ENCODE measurements at places on chromosomes 2 and 18. TPM values are rescaled to one million over a fixed set of nuclear protein-coding genes. Genes with fewer than 3 reads are reported as not detected.

DNA sequence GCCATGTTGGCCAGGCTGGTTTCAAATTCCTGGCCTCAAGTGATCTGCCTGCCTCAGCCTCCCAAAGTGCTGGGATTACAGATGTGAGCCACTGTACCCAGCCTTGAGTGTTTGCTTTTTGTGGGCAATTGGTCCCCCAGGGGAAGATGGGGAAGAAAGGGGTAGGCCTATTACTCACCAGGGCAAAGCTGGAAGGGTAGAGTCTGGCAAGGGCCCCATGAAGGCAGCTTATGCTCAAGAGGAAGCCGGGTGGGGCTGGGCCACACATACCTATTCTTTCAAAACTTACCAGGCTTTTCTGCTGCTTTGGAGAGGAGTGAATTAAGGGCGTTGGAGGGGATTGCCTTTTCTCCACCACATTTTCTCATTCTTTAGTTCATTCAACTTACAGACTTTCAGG is 24.5 kb upstream of the CD28 start:
- no peak overlapping the region for H3K27ac ChIP-seq
- H3K4me1 ChIP-seq = peaks cover 30% of the 10 kb centered on the region
- no peaks in the 10 kb centered on the region for H3K36me3 ChIP-seq
- peaks cover 4% of the 10 kb centered on the region for H3K27me3 ChIP-seq
- no peak for DNase-seq

- H3K4me1 ChIP-seq = no peaks in the 10 kb centered on the region
- no peak overlapping the region for H3K4me3 ChIP-seq
- peaks cover 8% of the 10 kb centered on the region for H3K27me3 ChIP-seq
- no peak for DNase-seq
- no peak overlapping the region for H3K27ac ChIP-seq
Observed at GRCh38 chr2:170276056-170276455, 98.1 kb downstream of the MYO3B start.

- H3K36me3 ChIP-seq = no peaks in the 10 kb centered on the region
- DNase-seq = no peak
- no peak overlapping the region for H3K27ac ChIP-seq
- no peak overlapping the region for H3K4me3 ChIP-seq
Observed at GRCh38 chr2:127589358-127589757, 53.9 kb downstream of the MYO7B start.

DNA sequence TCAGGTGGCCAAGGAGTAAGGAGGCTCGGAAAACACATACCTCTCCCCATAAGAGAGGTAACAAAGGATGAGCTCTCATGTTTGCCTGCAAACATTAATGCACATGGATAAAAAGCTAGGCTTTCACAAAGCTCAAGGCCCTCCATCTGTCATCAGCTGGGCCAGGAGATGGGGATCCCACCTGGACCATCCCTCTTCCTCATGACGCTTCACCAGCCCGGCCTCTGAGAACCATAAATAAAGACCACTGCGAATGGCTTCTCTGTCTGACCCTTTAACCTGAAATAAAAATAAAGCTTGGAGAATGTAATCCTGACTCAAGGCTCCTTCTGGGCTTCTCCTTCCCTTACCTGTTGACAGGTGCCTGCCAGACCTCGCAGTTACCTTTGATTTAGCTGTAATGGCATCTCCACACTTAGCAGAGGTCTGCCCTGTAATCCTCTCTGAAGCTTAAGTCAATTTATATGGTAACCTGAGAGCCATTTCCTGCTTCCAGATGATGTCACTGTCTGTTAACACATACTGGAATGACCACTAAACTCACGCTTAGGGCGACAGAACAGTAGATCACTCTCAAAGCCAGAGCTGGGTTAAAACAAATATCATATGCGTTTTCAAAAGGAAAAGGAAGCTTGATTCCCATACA is 29.3 kb upstream of the FOXI3 start:
- H3K4me1 ChIP-seq = no peaks in the 10 kb centered on the region
- H3K27me3 ChIP-seq = peaks cover 4% of the 10 kb centered on the region
- DNase-seq = no peak

GRCh38 chr2:225354281-225354774 is 45.2 kb upstream of the NYAP2 start:
- no peaks in the 10 kb centered on the region for H3K4me1 ChIP-seq
- no peaks in the 10 kb centered on the region for H3K36me3 ChIP-seq
- H3K27ac ChIP-seq = no peak overlapping the region
- DNase-seq = no peak
- H3K4me3 ChIP-seq = no peak overlapping the region

GRCh38 chr2:63735931-63736330 is 105.8 kb upstream of the UGP2 start:
- no peak overlapping the region for H3K27ac ChIP-seq
- no peak overlapping the region for H3K4me3 ChIP-seq
- DNase-seq = no peak
- no peaks in the 10 kb centered on the region for H3K36me3 ChIP-seq

DNA sequence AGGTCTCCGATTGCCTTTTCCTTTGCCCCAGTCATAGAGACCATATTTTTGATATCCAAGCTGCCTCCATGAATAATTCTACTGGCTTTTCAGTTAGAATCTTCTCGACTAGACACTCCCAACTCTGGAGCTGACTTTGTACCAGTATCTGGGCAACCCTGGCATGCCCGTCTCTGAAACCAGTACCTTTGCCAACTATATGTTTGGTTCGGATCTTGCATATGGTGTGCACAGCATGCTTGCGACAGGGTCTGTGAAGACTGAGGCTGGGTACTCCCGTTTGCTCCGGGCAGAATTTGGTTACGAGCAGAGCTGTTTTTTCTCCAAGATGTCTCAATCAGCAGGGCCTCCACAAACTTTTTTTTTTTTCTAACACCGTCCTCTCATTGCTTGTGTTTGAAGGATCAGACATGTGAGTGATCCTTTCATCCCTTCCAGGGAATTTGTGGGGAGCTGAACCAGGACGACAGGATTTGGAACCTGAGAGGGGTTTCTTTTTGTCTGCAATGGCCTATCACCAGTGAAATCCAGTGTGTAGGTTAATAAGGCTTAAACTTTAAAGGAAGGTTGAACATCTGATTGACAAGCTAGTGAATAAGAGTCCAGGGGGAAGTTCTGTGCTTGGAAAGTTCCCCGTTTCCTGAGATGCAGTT is 322.3 kb downstream of the MYCN start:
- no peak overlapping the region for H3K4me3 ChIP-seq
- peaks cover 3% of the 10 kb centered on the region for H3K27me3 ChIP-seq
- H3K36me3 ChIP-seq = no peaks in the 10 kb centered on the region
- no peak overlapping the region for H3K27ac ChIP-seq
- no peak for DNase-seq

DNA sequence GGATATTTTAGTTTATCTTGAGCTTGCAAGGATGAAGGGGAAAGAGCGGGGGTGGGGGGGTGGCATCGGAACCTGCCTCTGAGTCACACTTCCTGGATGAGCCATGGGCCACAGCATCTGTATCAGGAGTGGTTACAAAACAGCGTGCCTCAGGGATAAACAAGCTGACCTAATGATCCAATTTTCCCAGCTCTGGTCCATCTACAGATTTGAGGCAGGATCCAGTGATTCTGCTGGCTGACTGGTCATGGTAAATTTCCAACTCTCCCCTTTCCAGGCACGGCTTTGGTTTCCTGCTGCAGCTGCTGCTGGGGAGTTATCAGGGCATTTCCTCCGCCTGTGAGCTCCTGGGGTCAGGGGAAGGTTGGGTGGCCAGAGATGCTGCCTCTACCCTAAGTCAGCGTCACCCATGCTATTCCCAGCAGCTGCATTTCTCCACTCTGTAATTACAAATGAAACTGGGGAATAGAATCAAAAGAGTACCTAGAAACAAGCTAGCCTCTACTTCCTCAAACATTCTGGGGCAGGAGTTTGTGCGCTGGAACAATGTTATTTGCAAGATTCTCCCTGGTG is 4.7 kb upstream of the HPCAL1 start:
- no peak for DNase-seq
- peak overlapping the region; percentile 42 for H3K4me3 ChIP-seq
- H3K27ac ChIP-seq = peak overlapping the region; percentile 51
- H3K36me3 ChIP-seq = peaks cover 7% of the 10 kb centered on the region

DNA sequence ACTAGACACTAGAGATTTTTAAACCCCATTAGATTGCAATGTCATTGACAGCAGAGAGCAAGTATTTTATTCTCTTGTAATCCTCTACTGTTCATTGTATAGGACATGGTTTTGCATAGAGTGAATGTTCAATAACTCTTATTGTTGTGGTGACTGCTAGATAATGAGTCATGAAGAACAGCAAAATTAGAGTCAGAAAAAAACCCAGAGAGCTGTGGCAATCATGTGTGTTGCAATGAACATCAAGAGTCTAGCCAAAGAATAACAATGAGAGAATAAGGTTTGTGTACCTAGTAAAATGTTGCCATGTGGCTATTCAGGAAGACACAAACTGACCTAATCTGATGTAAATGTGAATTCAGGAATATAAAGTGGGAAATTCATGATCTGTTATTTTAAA is 684.0 kb downstream of the DSC3 start:
- no peaks in the 10 kb centered on the region for H3K4me1 ChIP-seq
- no peak for DNase-seq
- no peak overlapping the region for H3K27ac ChIP-seq
- H3K27me3 ChIP-seq = no peaks in the 10 kb centered on the region
- H3K36me3 ChIP-seq = no peaks in the 10 kb centered on the region

- H3K4me3 ChIP-seq = no peak overlapping the region
- peaks cover 7% of the 10 kb centered on the region for H3K4me1 ChIP-seq
- no peak overlapping the region for H3K27ac ChIP-seq
- H3K36me3 ChIP-seq = no peaks in the 10 kb centered on the region
Observed at GRCh38 chr2:10750610-10751009, 29.2 kb downstream of the ATP6V1C2 start.

GRCh38 chr2:135227386-135227785 is 175.3 kb downstream of the RAB3GAP1 start:
- no peak for DNase-seq
- peaks cover 7% of the 10 kb centered on the region for H3K36me3 ChIP-seq
- H3K4me3 ChIP-seq = no peak overlapping the region
- no peaks in the 10 kb centered on the region for H3K27me3 ChIP-seq
- H3K4me1 ChIP-seq = no peaks in the 10 kb centered on the region

DNA sequence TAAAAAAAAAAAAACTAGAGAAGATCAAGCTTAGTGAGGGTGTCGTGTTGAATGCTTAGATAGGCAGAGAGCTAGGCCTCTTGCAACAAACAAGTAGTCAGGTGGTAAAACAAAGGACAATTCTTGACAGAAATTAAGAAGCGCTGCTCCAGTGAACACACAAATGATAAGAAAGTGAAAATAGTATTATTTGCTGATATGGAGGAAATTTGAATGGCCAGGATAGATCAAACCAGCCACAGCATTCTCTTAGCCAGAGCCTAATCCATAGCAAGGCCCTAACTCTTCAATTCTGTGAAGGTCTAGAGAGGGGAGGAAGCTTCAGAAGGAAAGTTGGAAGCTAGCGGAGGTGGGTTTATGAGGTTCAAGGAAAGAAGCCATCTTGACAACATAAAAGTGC is 121.0 kb downstream of the SNTG2 start:
- peaks cover 5% of the 10 kb centered on the region for H3K4me1 ChIP-seq
- H3K36me3 ChIP-seq = peaks cover 8% of the 10 kb centered on the region
- no peaks in the 10 kb centered on the region for H3K27me3 ChIP-seq
- no peak for DNase-seq
- no peak overlapping the region for H3K4me3 ChIP-seq
- H3K27ac ChIP-seq = no peak overlapping the region

DNA sequence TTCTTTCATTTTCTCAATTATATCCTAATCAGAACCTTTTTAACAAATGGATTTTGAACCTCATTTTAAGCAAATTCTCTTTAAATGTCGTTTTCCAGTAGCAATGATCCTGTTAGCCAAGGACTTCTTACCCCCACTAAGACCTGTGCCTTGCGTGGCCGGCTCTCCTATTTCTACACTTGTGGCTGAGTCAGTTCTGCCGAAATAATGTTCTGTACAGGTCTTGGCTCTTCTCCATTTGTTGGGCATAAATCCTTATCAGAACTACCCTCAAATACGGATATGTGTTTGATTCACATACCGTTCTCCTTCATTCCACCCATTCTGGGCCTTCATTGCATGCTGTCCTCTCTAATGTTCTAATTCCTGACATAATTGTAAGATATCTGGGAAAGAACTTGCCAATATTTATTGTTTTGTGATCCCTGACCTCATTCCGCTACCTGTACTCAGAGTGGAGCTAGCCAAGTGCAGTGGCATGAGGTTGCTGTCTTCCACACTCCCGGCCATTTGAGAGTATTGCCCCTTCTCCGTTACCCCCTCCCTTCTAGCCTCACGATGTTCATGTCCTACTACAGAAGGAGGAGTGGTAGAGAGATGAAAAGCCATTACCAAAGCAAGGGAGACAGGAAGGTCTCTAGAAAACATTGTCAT is 78.7 kb downstream of the MYOM1 start:
- no peak for DNase-seq
- H3K27ac ChIP-seq = no peak overlapping the region
- no peaks in the 10 kb centered on the region for H3K27me3 ChIP-seq
- peaks cover 26% of the 10 kb centered on the region for H3K36me3 ChIP-seq
- no peak overlapping the region for H3K4me3 ChIP-seq
- H3K4me1 ChIP-seq = no peaks in the 10 kb centered on the region

DNA sequence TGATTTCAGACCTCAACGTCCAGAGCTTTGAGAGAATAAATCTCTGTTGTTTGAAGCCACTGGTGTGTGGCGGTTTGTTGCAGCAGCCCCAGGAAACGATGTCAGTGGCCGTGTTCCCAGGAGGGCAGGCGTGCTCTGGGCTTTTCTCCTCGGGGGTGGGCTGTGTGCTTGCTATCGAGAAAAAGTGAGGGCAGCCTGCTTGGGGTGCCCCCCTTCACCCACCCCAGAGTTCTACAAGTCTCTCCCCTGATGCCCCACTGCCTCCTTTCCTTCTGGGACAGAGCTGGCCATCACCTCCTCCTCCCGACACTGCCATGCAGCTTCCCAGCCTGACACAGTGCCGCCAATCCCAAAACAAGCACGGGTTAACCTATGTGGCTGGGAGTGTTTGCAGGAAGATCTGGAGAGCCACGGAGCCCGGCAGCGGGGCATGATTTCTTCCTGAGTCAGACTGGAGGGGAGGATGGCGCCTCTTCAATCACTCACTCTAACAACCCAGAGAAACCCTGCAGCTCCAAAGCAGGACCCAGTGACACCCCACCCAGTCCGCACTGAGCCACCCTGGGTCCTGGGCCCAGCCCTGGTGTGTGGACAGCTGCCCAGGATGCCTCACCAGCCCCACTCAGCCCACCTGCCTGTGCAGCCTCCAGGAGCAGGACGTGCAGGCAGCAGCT is 213.7 kb upstream of the RAB6C start:
- no peak for DNase-seq
- no peaks in the 10 kb centered on the region for H3K4me1 ChIP-seq
- H3K27ac ChIP-seq = no peak overlapping the region
- no peak overlapping the region for H3K4me3 ChIP-seq
- H3K27me3 ChIP-seq = peaks cover 15% of the 10 kb centered on the region
- no peaks in the 10 kb centered on the region for H3K36me3 ChIP-seq

Gene PLEKHM3
- total RNA-seq = 16.5 TPM

Gene C2orf80
- not detected for total RNA-seq

Gene FHL2
- not detected for total RNA-seq

Gene CDH19
- not detected for total RNA-seq

Gene IL1RN
- 1.2 TPM for total RNA-seq

Gene KYNU
- total RNA-seq = 0.65 TPM
